ENCODE measurements at places on chromosomes 3 and 15.
A peak's percentile ranks its signal among the peaks of the same experiment; 100 is the strongest.

GRCh38 chr15:35630532-35630931 is 84.6 kb upstream of the DPH6 start:
- DNase-seq: no peak

- no peak for DNase-seq
Measured at GRCh38 chr3:65669163-65669875, 369.4 kb downstream of the MAGI1 start.

DNA sequence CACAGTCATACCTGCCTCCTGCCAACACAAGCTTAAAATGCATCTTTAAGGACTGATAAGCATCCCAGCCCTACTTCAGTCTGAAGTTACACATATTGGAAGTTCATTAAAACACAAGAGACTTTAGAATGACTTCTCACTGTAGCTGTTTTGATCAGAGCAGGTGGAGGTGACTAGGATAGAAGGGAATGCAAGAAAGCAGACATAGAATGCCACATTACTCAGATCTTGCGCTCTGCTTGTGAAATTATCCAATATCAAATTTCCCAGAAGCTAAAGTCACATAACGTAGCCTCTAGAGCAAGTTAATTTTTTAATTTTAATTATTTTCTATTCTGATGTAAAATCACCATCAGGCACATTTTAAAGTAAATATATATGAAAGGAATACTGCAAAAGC is 306.5 kb downstream of the PLOD2 start:
- DNase-seq: no peak

DNA sequence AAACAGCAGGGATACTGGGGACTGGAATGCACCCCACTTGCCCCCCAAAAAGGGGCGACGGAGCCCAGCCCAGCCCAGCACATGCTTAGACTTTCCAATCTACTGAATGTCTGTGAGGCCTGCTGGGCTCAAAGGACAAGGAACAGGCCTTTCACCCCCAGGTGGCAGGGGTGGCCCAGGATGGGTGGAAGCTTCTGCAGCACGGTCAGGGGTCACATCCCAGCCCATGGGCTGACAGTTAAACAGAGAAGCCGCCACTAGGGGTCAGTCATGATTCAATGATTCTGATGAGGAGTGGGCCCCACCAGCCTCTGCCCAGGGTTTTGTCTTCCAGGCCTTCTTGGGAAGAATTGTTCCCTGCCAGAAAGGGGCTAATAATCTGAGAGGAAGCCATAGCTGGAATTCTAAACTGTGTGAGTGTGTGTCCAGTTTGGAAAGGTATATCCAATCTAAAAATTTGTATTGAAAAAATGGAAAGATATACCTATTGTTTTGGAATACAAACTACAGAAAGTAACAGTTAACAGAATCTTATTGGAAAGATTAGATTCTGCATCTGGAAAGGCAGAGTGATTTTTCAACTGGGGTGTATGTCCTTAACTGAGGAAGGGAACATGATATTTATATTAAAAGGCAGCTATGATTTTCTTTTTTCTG is 2.2 kb downstream of the CHRNB4 start:
- DNase-seq: peak; percentile 13

DNA sequence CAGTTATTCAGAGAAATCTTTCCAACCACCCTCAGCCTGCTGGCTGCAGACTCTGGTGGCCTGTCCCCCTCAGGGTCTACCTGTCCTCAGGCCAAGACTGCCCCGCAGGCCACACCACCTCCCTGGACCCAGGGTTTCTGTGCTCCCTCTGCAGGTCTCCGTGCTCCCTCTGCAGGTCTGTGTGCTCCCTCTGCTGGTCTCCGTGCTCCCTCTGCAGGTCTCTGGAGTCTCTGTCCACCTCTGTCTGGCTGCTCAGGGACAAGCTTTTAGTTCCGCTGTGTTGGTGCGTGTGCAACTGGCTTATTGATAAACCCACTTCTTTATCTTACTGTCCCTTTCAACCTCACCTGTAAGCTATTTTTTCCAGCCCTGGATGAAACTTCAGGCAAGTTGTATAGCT is 30.1 kb downstream of the BDH1 start:
- DNase-seq: no peak

- no peak for DNase-seq
Measured at GRCh38 chr15:31869686-31870307, 160.5 kb upstream of the CHRNA7 start.

- no peak for DNase-seq
Measured at GRCh38 chr3:47432673-47433072, 43.1 kb downstream of the SCAP start.

- DNase-seq: no peak
Measured at GRCh38 chr3:112115161-112115739, 17.8 kb downstream of the GCSAM start.

DNA sequence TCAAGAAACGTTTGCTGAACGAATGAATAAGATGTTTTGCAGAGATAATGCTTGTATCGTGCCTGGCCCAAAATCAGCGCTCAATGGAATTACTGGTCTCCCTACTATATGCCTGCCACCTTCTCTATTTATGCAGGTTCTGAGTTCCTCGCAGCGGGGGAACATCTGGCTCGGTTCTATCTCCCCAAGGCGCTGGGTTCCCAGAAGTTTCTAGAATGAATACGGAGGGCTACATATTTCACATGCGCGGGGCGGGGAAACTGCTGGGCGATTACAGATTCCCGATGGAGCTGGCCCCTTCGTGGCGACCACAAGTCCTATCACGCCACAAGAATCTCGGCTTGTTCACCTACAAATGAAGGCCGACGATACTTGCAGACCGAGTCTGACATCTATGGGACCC is 411 bp upstream of the EIF2B5 start:
- no peak for DNase-seq

DNA sequence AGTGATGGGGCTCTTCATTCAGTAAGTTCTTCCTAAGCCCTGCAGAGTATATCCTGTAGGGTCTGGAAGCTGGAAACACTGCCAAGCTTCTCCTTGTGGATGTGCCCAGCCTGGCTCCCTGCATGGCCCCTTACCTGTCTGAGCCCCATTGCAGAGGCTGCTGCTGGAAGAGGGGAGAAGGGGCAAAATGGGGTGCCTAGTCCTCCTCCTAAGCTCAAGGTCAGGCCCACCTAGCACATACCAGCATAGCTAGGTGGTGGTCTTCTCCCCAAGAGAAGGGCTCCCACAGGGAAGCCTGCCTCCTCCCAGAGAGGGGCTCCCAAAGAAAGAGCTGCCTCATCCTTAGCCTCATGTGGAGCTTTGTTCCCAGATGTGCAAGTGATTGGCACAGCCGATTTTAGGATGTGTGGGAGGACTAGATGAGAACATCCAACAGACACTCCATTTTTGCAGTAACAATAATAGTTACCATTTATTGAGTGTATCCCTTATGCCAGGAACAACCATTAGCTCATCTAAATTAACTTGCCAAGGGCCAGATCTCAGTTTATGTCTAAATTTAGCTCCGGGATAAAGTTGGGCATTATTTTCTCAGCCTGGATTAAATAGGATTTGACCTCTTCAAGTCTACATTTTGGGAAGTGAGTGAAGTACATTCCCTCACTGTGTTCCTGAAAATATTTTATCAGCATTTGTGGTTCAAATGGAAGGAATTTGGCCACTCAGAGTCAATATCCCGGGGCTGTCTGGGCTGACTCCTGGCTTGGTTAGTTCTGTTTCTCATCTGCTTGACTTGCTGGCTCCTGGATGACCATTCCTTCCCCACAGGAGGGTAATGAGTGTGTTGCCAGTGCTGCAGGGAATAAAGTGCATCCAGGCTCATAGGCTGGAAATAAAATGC is 291.1 kb upstream of the ROPN1 start:
- no peak for DNase-seq

DNA sequence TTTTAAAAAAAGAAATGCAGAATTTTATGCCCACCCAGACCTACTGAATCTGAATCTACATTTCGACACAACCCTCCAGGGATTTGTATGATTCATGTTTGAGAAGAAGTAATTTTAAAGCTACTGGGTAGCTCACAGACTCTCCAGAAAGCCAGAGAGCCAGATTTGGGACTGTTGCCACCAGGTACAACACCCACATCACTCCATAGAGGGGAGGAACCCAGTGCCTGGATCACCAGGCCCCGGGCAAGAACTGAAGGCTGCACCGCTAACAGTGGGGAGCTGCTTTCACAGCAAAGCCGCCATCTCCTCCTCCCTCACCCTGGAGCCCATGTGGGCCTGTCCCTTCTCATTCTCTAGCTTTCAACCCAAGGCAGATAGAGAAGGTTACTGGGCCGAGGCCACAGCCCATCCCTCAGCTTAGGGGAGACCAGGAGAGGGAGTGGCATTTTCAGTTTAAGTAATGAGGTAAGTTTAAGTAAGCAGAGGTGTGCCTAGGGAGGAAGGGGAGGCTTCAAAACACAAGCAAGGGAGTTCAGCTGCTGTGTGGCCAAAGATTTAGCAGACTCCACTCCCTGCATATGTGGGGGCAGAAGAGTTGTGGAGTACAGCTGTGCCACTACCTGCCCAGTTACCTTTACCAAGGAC is 109.8 kb downstream of the IL12A start:
- DNase-seq: no peak

DNA sequence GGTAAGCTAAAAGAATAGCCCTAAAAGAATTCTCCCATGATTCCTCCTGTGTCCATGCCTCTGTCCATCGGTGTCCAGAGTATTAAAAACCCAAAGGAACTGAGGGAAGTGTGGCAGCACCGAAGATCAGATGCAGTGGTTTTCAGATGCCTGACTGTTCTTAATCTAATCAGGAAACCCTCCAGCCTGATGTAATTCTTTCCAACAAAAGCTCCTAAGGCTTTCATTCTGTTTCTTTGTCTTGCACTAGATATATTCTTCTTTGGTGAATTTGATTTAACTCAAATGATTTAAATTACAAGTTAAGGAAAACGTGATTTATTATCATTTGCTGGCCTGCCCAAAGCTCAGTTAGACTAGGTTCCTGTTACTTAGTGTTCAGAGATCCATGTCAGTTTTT is 71.2 kb downstream of the ARHGAP31 start:
- no peak for DNase-seq

DNA sequence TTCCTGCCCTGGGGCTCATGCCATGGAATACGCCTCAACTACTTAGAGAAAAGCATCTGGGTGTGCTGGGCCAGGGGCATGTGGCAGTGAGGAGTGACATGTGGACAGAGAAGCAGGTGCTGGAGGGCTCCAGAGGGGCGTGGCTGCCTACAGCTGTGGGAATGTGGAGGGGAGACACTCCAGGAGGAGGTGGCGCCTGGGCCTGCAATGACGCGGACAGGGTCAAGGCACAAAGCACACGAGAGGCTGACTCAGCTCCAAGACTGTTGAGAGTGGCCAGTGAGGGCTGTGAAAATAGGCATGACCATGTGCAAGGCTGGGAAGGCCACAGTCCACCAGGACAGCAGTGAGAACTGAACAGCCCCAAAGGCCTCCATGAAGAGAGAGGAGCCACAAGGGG is 48.5 kb downstream of the PTH1R start:
- DNase-seq: no peak

DNA sequence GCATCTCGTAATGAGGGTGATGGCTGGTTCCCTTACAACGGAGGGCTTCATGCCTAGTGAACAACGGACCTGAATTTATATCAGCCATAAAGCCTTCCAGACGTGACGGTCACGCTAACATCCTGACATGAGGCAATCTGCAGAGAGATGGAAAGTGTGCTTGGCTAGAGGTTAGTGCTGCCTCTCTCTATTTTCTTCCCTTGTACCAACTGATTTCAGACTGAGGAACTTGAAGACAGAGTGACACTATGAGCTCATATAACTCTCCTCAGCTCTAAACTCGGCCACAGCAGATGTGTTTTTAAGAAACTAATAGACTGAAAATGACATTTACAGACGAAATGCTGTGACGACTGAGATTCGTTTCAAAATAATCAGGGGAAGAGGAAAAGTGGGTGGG is 122.4 kb downstream of the XXYLT1 start:
- no peak for DNase-seq

- DNase-seq: no peak
Measured at GRCh38 chr3:70096376-70097066, 97.0 kb downstream of the SAMMSON start.

DNA sequence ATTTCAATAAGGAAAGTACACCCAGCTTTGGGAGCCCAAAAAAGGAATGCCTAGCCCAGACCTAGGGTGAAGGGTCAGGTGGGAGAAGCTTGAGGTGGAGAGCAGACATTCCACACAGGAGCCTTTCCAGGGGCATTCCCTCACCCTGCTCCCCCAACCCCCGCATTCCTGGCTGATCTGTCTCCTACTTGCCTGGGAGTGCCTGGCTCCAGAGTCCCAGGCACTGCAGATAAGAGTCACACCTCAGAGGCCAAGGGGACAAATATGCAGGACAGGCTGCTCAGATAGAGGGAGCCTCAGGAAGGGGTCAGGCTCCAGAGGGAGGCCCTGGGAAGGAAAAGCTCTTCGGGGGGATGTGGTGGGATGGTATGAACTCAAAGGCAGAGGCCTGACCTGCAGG is 20.8 kb upstream of the HCN4 start:
- no peak for DNase-seq

- DNase-seq: no peak
Measured at GRCh38 chr15:60259469-60259868, 138.3 kb downstream of the ANXA2 start.

DNA sequence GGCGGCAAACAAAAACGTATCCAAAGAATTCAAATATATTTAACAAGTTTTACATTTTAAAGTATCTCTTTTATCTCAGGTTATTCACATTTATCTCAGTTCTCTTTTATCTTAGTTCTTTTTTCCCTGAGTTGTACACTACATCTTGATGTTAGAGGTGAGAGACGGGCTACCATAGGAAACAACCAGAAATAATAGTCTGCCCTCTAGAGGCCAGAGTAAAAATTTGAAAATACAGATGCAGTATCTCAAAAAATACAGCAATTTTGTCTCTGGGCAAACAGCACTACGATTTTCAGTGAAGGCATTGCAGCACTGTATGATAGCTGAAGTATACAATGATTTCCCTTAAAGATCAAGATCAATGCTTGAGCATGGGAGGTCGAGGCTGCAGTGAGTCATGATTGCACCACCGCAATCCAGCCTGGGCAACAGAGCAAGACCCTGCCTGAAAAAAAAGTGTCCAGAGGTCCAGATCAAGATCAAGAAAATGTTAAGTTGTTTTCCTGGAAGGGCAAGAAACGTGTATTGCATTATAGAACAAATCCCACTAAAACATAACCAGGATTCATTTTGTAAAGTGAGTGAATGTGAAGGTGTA is 82.6 kb upstream of the ATP11B start:
- no peak for DNase-seq

DNA sequence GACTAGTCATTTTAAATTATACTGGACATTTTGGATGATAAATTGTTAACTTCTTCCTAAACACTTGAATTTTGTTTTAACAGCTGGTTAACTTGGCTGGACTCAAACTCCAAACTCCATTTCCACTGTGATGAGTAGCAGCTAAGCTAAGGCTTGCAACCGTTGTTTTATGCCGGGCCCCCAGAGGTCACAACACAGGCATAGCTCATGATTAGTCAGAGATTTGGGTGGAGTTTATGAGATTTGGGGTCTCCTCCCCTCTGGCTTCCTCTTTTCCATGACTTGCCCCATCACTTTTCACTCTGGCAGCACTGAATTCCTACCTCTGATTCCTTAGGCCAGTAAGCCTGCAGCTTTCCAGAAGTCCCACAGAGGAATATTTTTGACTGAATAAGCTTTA is 12.8 kb downstream of the THAP10 start:
- no peak for DNase-seq

Measured in activated CD8-positive, alpha-beta memory T cell treated with anti-CD3 and anti-CD28 coated beads for 4 hours (primary cell).